LoVo (cell line): ENCODE measurements at places on chromosomes 1 and 21.

- no peak for DNase-seq
Measured at GRCh38 chr1:244665771-244666217, 12.9 kb downstream of the DESI2 start.

DNA sequence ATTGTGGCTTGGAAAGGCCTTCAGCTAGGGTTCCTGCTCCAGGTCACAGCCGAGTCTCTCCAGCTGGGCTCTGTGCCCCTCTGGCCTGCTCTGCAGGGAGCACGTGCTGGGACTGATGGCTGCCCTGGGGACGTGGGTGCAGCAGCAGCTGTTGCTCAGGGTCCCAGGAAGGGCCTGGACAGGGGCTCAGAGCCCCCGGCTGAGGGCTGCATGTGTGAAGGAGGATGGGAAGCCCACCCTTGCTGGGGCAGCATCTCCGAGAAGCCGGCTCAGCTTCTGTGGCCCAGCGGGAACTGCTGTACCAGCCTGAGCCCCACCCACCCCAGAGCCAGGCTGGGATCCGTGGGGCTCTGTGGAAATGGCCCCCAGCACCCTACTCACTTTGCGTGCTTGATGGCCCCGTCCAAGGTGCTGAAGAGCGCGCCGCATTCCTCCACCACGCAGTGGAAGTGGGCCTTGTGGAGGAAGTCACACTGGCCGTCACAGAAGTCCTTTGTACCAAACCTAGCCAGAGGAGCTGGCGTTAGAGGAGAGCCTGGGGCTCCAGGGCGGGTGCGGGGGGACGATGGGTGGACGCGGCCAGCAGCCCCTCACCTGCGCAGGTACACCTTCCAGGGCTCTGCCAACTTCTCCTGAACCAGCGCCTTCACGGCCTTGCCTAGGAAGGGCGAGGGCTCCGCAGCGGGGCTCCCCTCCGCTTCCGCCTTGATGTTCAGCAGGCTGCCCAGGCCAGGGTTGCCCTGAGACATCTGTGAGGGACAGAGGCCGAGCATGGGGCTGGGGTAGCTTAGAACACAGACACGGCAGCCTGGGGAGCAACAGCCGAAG is 147.5 kb downstream of the CASZ1 start:
- DNase-seq = no peak

DNA sequence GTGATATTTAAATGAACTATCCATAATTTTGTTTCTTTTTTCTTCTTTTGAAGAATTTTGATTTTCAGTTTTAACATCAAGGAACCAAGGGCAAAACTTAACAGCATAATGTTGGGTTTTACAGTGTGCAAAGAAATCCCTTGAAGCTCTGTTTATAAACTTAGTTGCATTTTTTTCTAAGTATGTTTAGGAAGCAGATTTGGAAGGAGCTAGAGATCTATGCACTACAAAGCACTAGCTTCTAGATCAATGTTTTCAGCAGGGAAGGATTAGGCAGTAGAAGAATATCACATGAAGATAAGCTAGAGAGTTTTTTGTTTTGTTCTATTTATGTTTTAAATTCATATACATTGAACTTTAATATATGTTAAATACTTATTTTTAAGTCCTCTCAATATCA is 250.6 kb upstream of the C1orf105 start:
- no peak for DNase-seq

DNA sequence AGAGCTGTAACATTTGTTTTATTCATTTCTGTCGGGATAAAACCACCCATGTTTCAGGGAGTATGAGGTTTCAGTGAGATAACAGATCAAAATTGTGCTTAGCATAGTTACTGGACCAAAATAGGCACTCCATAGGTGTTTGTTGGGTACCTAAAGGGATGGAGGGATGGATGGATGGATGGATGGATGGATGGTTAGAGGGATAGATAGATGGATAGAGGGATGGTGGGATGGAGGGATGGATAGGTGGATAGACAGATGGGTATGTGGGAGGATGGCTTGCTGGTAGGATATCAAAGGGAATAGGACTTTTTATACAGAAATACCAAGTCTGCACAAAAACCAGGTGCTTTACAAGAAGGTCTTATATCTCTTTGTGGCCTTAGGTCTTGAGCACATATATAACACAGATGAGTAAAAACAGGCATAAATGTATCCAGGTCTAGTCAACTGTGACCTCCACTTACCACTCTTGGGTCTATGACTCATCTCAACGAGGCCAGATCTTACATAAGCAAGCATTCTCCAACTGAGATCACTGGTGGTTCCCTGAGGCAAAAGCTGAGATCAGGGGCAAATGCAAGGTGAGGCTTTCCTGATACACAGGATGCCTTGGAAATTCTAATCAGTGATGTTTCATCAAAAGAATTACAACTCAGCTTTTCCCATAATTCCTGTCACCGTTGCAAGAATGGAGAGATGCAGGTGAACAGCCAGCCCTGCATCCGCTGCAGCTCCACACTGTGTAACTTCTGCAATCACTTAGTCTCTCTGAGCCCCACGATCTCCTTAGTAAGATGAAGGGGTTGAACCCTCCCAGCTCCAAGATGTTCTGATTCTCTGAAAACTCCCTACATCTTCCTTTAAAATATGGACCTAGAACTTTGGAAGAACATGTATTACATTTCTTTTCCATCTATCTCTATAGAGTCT is 32.0 kb downstream of the PTAFR start:
- no peak for DNase-seq

DNA sequence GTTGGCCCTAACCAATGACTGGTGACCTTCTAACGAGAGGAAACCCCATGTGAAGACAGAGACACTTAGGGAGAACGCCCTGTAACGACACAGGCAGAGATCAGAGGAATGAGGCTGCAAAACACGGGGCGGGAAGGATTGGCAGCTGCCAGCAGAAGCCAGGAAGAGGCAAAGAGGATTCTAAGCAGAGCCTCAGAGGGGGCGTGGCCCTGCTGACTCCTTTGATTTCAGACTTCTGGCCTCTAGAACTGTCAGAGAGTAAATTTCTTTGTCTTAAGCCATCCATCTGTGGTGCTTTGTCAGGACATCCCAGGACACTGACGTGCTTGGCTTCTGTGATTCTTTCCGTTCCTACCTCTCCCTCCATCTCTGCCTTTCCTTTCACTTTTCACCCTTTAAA is 79.3 kb downstream of the SH3BGR start:
- DNase-seq = no peak

DNA sequence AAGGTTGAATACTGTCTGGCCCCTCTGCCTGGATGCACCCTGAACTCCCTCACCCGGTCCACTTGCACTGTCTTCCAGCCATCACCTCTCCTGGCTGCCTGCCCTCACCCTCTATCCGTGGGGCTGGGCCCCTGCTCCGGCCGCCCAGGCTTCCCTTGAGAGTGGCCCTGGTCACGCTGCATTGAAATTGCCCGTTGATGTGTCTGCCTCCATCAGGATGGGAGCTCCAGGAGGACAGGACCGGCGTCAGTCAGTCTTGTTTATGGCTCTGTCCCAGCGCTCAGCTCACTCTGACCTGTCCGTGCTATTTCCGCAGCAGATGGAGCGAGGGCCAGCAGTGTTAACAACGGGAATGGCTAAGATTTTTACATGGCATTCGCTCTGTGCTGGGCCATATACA is 34.9 kb downstream of the FOXO6 start:
- no peak for DNase-seq
